Stimulated activated naive CD8-positive, alpha-beta T cell treated with anti-CD3 and anti-CD28 coated beads, Interleukin-15, Interleukin-2, amounts not matched to agents 100 U/mL and 50 U/mL, for 24 hours (primary cell): ENCODE measurements at places on chromosomes 6 and 20.

DNA sequence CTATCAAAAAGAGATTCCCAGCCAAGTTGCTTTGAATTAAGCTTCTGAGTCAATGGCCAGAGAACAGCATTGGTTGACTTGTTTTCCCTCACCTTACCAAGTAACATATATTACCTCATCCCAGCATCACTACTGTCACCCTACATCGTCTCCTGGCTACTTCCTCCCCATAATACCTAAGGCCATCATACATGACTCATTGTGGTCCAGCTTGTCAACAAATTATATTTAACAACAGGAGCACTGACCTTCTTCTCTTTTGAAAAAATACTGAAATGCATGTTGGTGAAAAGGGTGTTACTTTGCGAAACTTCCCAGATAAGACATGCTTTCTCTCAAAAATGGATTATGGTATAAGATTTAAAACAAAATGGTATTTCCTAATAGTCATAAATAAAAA is 106.9 kb downstream of the TBX18 start:
- DNase-seq, result no peak

DNA sequence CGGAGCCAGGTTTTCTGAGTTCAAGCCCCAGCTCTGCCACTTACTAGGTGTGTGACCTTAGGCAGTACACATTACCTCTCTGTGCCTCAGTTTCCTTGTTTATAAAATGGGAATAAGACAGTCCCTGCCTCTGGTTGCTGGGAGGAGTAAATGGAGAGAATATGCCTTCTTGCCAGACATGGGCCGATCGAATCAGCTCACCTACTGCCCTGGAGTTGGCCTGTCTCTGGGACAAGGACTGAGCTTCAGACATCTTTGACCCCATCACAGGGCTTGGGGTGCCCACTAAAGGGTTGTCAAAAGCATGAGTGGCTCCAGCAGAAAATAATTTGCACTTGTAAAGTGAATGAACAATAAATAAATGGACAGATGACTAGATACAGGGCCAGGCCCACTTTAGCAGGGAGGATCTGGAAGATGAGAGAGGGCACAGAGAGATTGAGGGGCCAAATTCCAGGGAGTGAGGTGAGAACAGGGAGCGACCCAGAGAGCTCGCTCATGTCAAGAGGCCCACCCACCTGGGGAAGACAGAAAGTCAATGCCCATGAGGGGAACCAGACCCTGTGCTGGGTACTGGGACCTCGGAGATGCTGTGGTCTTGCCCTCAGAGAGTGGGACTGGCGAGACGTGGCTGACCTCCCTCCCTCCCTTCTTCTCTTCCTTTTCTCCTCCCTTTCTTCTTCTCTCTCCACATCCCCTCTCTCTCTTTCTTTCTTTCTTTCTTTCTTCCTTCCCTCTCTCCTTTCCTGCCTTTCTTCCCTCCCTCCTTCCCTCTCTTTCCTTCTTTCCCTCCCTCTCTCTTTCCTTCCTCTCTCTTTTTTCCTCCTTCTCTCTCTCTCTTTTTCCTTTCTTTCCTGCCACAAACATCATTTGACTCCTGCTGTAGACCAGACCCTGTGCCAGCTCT is 3.9 kb upstream of the BPIFA2 start:
- DNase-seq, result no peak

DNA sequence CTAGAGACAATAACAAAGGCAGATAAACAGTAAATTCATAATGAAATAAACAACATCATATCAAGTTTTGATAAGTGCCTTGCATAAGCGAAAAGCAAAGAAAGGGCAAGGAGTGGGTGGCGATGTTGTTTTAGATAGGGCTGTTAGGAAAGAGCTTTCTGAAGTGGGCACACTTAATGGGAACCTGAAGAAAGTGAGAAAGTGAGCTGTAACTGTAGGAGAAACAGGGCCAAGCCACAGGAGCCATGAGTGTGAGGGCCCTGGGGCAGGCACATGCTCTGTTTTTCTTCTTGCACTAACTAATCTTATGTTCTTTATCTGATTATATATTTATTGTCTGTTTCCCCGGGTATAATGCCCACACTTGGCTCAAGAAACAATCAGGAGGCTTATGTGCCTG is 193.4 kb upstream of the SUPT3H start:
- no peak for DNase-seq

GRCh38 chr6:118198746-118199145 is 291.7 kb downstream of the SLC35F1 start:
- no peak for DNase-seq

- DNase-seq, result no peak
These were observed 42.4 kb upstream of the EMILIN3 start for GRCh38 chr20:41408986-41409385.

- peak; percentile 25 for DNase-seq
These were observed 73.5 kb downstream of the ARMC2 start for GRCh38 chr6:108921547-108922361.

DNA sequence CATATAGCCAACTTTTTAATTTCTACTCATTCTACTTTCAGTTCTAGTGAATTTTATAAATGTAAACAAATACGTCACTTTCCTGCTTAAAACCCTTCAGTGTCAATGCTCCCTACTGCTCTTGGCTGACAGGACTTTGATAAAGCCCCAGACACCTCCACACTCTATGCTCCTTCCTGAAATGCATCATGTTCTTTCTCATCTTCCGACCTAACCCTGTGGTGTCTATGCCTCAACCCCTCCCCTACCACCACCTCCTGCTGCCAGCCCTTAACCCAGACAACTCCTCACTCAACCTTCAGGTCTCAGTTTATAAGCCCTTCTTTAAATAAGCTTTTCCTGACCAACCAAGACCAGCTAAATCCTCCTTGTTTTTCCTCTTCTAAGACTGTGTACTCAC is 19.1 kb downstream of the TLDC2 start:
- DNase-seq, result no peak

DNA sequence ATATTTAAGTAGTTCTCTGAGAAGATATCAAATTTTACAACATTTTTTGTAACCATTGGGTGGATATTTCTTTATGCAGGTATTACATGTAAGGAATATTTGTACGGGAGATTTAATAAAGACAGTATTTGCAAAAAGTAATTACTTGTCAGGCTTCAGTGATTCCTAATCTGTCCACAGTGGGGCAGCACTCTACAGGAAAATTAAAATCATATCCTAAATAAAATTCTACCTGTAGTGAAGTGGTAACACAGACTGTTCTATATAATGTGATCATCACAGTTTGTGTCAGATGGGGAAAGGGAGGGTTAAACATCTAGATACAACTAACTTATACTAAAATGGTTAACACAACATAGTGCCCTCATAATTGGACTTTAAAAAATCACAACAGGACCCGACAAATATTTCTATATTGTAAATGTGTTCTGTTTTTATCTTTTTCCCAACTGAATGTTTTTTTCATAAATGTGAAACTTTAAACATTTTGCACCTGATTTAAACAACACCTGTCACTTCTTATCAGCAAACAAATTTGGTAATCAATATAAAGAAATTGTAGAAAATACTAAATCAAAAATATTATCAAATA is 145.6 kb upstream of the MANEA start:
- peak; percentile 27 for DNase-seq

GRCh38 chr20:44800391-44801046 is 9.8 kb downstream of the RIMS4 start:
- DNase-seq, result peak; percentile 21

DNA sequence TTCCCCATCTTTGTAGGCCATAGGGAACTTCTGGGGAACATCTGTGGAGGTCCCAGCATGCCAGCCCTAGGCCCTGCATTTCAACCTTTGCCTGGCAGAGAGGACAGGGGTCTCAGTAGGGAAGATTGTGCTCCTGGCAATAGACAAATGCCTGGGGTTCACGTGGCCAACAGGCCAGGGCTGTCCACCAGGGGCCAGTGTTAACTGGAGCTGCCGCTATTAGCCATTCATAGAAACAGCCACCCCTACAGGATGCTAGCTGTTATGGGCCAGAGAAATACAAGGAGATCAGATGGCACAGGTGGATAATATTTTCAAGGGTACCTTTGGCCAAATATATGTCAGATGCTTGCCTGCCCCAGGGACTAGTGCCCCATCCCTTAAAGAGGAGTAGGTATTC is 932.9 kb downstream of the QKI start:
- DNase-seq, result no peak

DNA sequence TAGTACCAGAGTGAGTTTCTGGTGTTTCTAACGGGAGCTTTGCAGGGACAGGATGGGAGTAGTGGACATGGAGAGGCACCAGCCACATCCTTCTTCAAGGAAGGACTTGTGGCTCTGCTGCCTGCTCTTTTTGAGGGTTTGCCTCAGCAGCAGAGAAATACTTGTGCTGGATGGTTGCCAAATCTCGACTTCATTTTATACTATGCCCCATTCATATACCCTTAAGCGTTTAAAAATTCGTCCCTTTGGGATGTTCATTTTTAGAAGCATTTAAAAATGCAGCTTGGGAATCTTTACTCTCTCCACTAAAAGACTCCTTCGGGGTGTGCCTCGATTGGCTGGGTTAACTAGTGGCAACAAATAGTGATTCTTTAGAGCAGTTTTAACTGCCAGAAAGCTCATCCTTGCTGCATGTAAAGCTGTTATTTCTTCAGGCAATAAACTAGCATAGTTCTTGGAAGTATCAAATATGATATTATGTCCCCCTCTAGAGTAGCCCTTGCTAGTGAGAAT is 126.5 kb upstream of the B3GAT2 start:
- DNase-seq, result no peak

DNA sequence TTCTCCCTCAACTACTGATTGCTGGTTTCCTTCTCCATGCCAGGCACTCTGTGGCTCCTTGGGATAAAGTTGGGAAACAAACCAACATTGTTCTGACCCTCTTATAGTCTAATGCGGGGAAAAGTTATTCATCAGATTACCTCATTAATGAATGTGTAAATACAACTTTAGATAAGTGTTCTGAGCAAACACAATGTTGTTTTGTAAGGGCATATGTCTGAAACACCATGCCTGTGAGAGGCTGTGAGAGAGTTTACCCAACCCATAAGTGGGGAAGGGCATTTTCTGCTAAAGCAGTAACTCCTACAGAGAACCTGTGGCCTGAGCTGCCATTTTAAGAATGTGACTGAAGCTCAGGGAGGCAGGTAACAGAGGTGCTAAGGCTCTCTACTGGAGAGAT is 283.5 kb downstream of the KHDC1L start:
- no peak for DNase-seq

GRCh38 chr6:97440590-97441176 is 157.7 kb upstream of the MMS22L start:
- no peak for DNase-seq

GRCh38 chr20:54103067-54103761 is 32.8 kb upstream of the BCAS1 start:
- peak; percentile 89 for DNase-seq

GRCh38 chr6:20021795-20022194 is 184.6 kb downstream of the ID4 start:
- no peak for DNase-seq

GRCh38 chr20:21154692-21155091 is 28.8 kb downstream of the KIZ start:
- no peak for DNase-seq

- DNase-seq, result no peak
These were observed 34.2 kb upstream of the SUPT3H start for GRCh38 chr6:45411959-45412358.

GRCh38 chr6:36703982-36704381 is 6.4 kb downstream of the RAB44 start:
- no peak for DNase-seq

DNA sequence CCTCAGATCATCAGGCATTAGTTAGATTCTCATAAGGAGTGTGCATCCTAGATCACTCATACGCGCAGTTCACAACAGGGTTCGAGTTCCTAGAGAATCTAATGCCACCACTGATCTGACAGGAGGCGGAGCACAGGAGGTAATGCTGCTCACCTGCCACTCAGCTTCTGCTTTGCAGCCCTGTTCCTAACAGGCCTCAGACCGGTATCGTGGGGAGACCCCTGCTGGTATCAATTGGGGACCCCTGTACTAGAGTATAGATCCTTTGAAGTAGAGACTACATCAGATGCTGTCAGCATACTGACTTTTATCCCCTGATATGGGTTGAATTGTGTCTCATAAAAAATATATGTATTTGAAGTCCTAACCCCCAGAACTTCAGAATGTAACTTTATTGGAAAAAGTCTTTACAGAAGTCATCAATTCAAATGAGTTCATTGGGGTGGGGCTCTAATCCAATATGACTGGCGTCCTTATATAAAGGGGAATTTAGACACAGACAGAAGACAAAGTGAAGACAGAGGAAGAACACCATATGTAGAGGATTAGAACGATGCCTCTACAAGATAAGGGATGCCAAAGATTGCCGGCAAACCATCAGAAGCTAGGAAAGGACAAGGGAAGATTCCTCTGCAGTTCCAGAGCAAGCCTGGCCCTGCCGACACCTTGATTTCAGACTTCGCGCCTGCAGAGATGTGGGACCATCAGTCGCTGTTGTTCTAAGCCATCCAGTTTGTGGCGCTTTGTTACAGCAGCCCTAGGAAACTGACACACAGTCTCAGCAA is 104.4 kb upstream of the BTBD3 start:
- no peak for DNase-seq

- DNase-seq, result no peak
These were observed 11.5 kb downstream of the FGD2 start for GRCh38 chr6:37016995-37017394.

- no peak for DNase-seq
These were observed 17.6 kb downstream of the BHLHE23 start for GRCh38 chr20:62989201-62989601.

DNA sequence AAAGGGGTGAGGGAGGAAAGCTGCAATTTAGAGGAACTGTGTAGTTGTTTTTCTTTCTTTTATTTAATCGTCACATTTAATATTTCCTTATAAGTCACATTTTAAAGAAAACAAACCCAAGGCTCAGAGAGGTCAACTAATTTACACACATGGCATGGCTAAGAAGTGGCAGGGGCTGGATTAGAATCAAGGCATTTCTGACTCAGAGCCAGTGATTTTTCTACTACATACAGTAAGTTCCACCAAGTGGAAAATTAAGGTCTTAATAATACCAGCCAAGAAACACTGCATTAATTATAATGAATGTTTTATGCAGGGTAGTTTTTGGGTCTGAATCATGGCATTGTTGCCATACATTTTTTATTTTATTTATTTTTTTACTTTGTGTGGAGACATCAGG is 607.7 kb upstream of the CITED2 start:
- no peak for DNase-seq

GRCh38 chr20:17513939-17514338 is 17.2 kb downstream of the BFSP1 start:
- DNase-seq, result no peak

DNA sequence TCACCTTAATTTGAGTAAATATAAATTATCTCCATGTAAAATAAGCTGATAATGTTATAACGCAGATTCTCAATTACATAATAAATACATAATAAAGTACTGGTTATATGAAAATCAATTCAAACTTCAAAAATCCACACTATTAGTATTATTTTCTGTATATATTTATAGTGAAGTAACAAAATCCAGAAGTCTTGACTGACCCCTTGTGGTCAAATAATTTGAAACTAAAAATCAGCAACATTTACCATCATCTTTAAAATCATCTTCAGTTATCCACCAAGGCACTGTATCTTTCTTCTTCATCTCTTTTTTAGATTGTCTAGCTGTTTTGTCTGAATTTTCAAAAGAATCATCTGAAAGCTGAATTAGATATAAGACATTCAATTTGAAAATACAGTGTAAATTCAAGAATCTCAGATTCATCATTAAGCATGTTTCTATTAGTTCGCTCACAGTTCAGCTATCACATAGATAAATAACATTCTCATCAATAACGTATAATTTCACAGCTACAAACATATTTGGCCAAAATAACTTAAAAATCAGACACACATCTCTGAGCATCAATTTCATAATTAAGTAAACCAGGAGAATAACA is 6.5 kb downstream of the CEP162 start:
- DNase-seq, result no peak

- no peak for DNase-seq
These were observed 528.2 kb downstream of the HDGFL1 start for GRCh38 chr6:23097566-23097965.
